H1 (cell line): ENCODE measurements at places on chromosomes 2 and 18.

DNA sequence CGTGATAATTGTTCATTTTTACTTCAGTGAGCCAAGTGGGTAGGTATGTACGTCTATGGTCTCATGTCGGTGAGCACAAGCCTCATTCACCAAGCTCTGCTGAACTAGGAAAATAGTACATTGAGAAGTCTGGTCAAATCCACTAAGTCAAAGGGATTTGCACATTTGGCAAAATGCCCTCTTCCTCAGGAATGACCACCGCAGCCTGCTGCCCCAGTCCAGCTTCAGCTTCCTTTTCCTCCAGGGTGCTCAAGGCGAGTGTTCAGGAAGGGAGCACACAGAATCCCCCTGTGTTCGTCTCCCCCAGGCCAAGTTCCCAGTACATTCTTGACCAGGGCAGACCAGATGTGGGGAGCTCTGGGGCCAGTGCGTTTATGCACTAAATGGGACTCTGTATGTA is 23.0 kb downstream of the TCF7L1 start:
- no peak for DNase-seq
- H3K36me3 ChIP-seq, result no peaks in the 10 kb centered on the region
- H3K27ac ChIP-seq, result no peak overlapping the region
- no peak overlapping the region for H3K4me3 ChIP-seq

GRCh38 chr2:176174824-176175708 is 13.4 kb upstream of the HOXD1 start:
- no peak overlapping the region for H3K4me3 ChIP-seq
- H3K36me3 ChIP-seq, result no peaks in the 10 kb centered on the region
- peaks cover 3% of the 10 kb centered on the region for H3K4me1 ChIP-seq
- peak; percentile 80 for DNase-seq

DNA sequence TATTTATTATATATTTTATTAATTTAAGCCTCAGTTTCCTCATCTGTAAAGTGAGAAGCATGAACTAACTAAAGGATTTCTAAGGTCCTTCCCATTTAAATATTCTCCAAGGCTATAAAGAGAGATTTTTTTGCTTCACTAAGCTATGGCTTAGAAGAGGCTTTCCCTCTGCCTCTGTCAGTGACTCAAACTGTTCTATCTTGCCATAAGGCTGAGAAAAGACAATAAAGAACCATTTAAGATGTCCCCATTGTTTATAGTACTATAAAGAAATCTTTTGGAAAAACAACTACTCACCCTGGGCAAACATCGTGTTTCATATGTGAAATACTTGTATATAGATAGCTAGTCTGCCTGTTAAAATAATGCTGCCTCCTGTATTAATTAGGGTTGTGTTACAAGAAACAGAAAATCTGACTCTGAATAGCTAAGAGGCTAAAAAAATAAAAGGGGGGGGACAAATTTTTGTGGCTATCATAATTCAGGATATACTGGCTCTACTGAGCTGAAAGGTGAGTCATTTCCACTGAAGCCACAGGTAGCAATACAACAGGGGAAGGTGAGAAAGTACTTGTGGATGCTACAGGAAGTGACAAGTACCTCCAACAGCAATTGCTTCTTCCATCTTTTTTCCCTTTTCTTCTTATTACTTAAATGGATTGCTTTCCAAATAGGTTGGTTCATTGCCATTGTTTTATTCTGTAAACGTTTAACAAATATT is 25.4 kb downstream of the EPHA4 start:
- DNase-seq, result no peak
- no peaks in the 10 kb centered on the region for H3K27me3 ChIP-seq
- H3K27ac ChIP-seq, result no peak overlapping the region
- H3K36me3 ChIP-seq, result no peaks in the 10 kb centered on the region
- no peaks in the 10 kb centered on the region for H3K4me1 ChIP-seq

DNA sequence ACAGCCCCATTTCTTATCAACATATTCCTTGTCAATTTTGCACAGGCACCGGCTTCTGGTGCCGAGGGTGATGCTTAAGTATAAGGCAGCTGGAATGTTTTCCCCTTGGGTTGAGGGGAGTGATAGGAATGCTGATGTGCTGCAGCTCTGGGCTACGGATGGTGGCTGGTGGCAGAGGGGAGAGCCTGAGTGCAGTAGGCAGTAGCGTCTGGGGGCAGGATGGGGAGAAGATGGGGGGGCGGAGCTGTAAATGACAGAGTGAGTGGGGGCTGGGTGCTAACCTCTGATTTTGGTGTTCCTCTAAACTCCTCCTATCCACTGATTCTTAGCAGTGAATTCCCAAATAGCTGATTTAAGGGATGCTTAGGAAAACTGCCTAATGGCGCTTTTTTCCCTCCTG is 20.7 kb downstream of the TMEM178A start:
- H3K27ac ChIP-seq, result no peak overlapping the region
- no peaks in the 10 kb centered on the region for H3K36me3 ChIP-seq
- H3K27me3 ChIP-seq, result no peaks in the 10 kb centered on the region
- H3K4me3 ChIP-seq, result no peak overlapping the region
- peaks cover 6% of the 10 kb centered on the region for H3K4me1 ChIP-seq

- no peaks in the 10 kb centered on the region for H3K36me3 ChIP-seq
- no peaks in the 10 kb centered on the region for H3K27me3 ChIP-seq
- no peaks in the 10 kb centered on the region for H3K4me1 ChIP-seq
- no peak overlapping the region for H3K27ac ChIP-seq
Measured at GRCh38 chr2:229129738-229130371, 141.2 kb downstream of the PID1 start.

GRCh38 chr2:177212891-177213856 is 580 bp downstream of the HNRNPA3 start:
- peaks cover 2% of the 10 kb centered on the region; the same call in 1 of the 2 replicates for H3K4me1 ChIP-seq
- H3K4me3 ChIP-seq, result peak overlapping the region; percentile 82

GRCh38 chr2:86293612-86294011 is 43.8 kb downstream of the REEP1 start:
- no peak for DNase-seq
- no peak overlapping the region for H3K27ac ChIP-seq
- H3K4me3 ChIP-seq, result no peak overlapping the region
- H3K36me3 ChIP-seq, result no peaks in the 10 kb centered on the region

GRCh38 chr2:189504238-189504637 is 63.0 kb downstream of the WDR75 start:
- H3K27me3 ChIP-seq, result no peaks in the 10 kb centered on the region
- no peak for DNase-seq
- H3K36me3 ChIP-seq, result no peaks in the 10 kb centered on the region
- no peak overlapping the region for H3K27ac ChIP-seq

DNA sequence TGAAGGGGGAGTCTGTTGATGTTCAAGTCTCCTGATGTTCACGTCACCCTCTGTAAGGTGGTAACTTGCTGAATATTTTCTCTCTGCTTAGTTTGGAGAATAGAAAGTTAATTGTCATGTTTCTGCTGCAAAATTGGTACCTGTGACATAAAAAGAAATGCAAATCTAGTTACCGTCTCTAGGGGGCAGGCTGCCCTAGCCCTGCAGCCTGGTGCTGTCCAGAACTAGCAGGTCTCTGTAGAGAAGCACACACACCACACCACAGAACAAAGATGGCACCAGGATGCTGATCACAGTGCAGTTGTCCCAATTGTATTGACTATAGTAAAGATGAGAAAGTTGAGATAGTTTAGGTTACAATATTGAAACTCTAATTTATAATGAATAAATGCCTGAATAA is 47.0 kb downstream of the SLC9A4 start:
- DNase-seq, result no peak
- no peaks in the 10 kb centered on the region for H3K36me3 ChIP-seq
- H3K27me3 ChIP-seq, result no peaks in the 10 kb centered on the region
- no peak overlapping the region for H3K4me3 ChIP-seq

DNA sequence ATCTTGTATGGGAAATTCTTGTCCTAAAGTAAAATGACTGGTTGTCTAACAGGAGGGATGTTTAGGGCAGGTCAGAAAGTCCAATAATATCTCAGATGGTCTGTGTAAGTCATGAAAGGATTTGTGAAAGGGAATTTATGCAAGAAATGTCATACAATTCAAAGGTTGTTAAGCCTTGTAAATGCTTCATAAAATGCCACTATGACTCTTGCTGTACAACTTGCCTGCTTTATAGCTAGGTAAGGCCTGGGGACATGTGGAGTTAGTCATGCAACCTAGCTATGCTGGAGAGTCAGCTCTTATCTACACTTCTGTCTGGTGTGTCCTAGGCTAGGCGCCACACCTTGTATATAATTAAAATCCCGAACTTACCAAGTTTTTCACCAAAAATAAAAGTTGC is 36.9 kb upstream of the VWA3B start:
- H3K4me1 ChIP-seq, result no peaks in the 10 kb centered on the region
- no peak overlapping the region for H3K27ac ChIP-seq
- H3K36me3 ChIP-seq, result no peaks in the 10 kb centered on the region
- no peak for DNase-seq
- H3K27me3 ChIP-seq, result no peaks in the 10 kb centered on the region

DNA sequence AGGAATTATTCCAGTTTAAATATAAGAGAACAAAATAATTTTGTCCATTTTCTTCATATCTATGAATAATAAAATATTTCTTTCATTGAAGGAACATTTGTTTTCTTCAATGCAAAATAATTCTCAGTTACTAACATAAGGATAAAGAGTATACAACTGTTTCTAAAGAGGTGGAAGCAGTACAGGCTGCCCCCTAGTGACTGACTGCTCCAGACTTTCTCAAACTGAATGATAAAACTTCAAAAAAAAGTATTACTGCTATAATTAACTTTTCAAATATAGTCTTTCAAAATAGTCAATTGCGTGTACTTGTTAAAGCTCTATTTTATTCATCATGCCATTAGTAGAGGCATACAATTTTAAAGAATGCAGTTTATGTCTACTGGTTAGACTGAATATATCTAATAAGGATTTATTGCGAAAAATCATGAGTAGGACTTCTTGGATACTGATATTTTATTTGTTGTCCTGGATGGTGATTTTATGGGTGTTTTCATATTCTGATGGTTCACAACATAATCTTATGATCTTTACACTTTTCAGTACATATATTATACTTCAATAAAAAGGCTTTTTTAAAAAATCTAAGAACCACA is 100.1 kb downstream of the WDPCP start:
- no peak overlapping the region for H3K4me3 ChIP-seq
- H3K27ac ChIP-seq, result no peak overlapping the region
- DNase-seq, result no peak
- no peaks in the 10 kb centered on the region for H3K36me3 ChIP-seq

DNA sequence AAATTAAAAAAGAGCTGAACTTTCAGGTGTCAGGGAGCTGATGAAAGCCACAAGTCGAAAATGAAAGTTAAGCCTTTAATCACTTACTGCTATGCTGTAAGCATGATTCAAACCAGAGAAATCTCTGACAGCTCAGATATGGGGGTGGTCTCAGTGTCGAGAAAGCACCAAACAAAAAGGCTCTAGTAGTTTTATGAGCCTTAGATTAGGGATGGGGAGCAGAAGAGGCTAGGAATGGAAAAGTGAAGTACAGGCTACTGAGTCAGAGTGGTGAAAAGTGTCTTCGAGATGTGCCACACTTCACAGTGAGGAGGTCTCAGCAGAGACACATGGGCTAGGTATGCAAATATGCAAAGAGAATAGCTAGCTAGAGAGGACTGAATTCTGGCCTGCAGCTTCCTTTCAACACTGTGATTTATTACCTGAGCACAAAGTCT is 482.2 kb downstream of the SPAG16 start:
- H3K4me1 ChIP-seq, result no peaks in the 10 kb centered on the region
- no peak overlapping the region for H3K27ac ChIP-seq
- H3K36me3 ChIP-seq, result no peaks in the 10 kb centered on the region
- no peak for DNase-seq

DNA sequence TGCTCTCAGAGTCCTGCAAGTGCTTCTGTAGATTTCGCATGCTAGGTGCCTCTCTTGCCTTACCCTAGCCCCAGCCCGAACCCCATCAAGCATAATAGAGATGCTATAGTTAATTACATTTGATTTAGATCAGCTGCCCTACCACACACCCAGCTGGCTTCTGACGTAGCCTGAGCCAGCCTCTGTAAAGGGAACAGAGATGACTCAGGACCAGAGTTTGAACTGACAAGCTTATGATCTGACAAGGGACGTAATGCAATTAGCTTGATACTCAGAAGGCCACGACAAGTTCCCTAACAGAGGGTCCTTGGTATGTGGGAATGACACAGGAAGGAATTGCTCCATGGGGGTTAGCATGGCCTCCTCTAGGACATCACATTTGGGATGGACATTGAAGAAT is 126.6 kb downstream of the LRATD1 start:
- H3K4me3 ChIP-seq, result no peak overlapping the region
- H3K4me1 ChIP-seq, result no peaks in the 10 kb centered on the region
- DNase-seq, result no peak
- H3K36me3 ChIP-seq, result no peaks in the 10 kb centered on the region
- H3K27ac ChIP-seq, result no peak overlapping the region
- no peaks in the 10 kb centered on the region for H3K27me3 ChIP-seq

DNA sequence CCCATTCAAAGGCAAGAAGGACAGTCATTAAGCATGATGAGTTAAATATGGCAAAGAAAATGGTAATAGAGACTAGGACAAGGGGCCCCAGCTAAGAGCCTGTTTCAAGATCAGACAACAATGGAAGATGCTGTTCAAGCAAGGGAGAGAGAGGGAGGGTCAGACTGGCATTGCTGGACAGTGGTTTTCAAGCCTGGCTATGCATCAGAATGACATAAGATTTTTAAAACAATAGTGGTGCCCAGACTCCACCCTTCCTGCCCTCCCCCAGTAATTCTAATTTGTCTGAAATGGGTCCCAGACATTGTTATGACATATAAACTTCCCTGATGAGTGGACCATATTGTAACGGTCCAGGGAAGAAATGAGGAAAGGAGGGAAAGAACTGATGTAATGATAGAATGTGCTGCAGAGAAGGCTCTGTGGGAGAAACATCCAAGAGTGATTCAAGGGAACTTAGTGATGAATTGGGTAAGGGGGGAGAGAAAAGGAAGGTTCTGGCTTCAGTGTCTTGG is 112.9 kb upstream of the TRIB2 start:
- H3K27me3 ChIP-seq, result no peaks in the 10 kb centered on the region
- no peak overlapping the region for H3K4me3 ChIP-seq
- no peak overlapping the region for H3K27ac ChIP-seq
- no peaks in the 10 kb centered on the region for H3K4me1 ChIP-seq
- DNase-seq, result no peak
- H3K36me3 ChIP-seq, result no peaks in the 10 kb centered on the region

- H3K27me3 ChIP-seq, result no peaks in the 10 kb centered on the region
- H3K4me1 ChIP-seq, result no peaks in the 10 kb centered on the region
- DNase-seq, result peak; percentile 22
- H3K36me3 ChIP-seq, result no peaks in the 10 kb centered on the region
- H3K4me3 ChIP-seq, result no peak overlapping the region
Measured at GRCh38 chr2:71944806-71945602, 202.7 kb downstream of the CYP26B1 start.

- H3K4me1 ChIP-seq, result peaks cover 1% of the 10 kb centered on the region; the same call in 1 of the 2 replicates
- DNase-seq, result no peak
- no peak overlapping the region for H3K4me3 ChIP-seq
- no peak overlapping the region for H3K27ac ChIP-seq
- no peaks in the 10 kb centered on the region for H3K36me3 ChIP-seq
- H3K27me3 ChIP-seq, result no peaks in the 10 kb centered on the region
Measured at GRCh38 chr2:177171418-177171865, 41.2 kb upstream of the HNRNPA3 start.

GRCh38 chr2:191325651-191326365 is 80.6 kb downstream of the MYO1B start:
- H3K4me1 ChIP-seq, result peaks cover 7% of the 10 kb centered on the region; the same call in 1 of the 2 replicates
- H3K27ac ChIP-seq, result no peak overlapping the region
- H3K27me3 ChIP-seq, result no peaks in the 10 kb centered on the region
- H3K4me3 ChIP-seq, result no peak overlapping the region
- DNase-seq, result no peak
